Stimulated activated CD4-positive, alpha-beta T cell treated with anti-CD3 and anti-CD28 coated beads, TNF-alpha, amount 100 ng/mL, for 1 hour (primary cell): ENCODE measurements at places on chromosomes 12 and 14.

DNA sequence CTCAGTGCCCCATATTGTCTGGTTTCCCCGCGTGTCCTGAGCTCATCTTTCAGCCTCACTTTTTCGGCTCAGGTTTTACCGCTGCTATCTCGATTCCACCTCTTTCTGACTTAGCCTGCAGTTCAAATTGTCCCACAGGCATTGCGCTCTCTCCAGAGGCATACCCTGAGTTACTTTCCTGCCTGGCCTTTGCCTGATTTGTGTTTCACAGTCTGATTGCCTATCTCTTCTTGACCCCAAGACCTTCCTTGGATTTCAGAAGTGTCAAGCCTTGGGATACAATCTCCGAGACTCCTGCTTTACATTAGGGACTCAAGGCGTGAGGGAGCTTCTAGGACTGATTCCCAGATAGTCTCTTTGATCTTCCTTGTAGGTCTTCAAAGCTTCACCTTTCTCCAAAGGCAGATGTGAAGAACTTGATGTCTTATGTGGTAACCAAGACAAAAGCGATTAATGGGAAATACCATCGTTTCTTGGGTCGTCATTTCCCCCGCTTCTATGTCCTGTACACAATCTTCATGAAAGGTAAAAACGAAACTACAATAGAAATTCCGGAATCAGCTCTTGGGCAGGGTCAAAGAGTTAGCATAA is 629 bp downstream of the LETMD1 start:
- no peak for DNase-seq

GRCh38 chr12:46934374-46935111 is 108.7 kb upstream of the SLC38A4 start:
- DNase-seq: no peak

- DNase-seq: no peak
Observed at GRCh38 chr12:100138803-100139098, 3.9 kb downstream of the BLTP3B start.

- no peak for DNase-seq
Observed at GRCh38 chr12:117803001-117803400, 165.8 kb downstream of the KSR2 start.

- no peak for DNase-seq
Observed at GRCh38 chr12:66663611-66664010, 15.3 kb downstream of the GRIP1 start.

- DNase-seq: no peak
Observed at GRCh38 chr14:35047976-35048513, 2.0 kb downstream of the FAM177A1 start.

DNA sequence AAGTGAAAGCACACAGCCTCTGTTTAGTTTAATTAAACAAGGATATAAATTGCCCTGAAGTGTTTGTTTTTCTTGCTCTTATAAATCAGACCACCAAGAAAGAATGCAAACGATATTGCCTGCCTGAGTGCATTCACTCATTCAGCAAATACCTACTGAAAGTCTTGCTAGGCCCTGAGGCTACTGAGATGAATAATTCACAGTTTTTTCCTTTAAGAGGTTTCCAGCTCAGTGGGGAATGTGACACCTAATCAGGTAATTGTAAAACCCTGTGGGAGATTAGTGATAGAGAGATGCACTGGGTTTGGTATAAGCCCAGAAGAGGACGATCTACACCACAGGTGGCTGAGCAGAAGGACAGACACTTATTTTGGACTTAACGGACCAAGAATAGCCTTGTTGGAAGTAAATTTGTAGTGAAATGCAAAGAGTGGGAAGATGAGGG is 151.4 kb downstream of the SLC35F4 start:
- DNase-seq: no peak

- DNase-seq: no peak
Observed at GRCh38 chr14:26319139-26319864, 278.5 kb downstream of the NOVA1 start.

DNA sequence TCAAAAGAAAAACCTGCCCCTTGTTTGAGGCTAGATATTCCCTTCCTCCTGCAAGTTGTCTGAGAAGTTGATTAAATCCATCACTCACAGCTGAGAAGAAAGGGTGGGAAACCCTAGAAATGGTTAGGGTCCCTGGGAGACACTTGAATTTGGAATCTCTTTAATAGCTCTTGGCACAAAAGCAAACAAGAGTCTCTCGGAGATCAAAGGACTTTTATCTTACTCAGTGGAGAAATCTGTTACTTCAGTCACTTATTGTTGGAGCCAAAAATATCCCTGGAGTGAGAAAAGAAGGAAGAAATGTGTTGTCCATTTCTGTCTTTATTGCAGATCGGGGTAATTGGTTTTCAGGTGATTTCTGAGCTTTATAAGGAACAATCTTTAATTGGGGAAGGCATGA is 47.0 kb downstream of the TMEM132C start:
- DNase-seq: no peak

DNA sequence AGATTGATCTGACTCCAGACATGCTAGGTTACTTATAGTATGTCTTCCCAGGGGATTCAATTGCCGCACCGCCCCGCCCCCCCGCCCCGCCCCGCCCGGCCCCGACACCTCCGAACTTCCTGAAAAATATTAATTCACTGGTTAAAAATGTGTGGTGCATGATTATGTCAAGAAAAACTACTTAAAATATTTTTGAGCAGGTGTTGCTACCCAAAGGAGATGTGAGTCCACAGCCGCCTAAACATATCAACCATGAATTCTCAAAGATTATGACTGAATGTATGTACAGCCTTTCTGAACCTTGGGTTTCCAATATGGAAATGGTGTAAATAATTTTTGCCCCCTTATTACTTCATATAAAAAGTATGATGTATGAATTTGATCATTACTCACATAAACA is 2.7 kb upstream of the RIMKLB start:
- DNase-seq: no peak

DNA sequence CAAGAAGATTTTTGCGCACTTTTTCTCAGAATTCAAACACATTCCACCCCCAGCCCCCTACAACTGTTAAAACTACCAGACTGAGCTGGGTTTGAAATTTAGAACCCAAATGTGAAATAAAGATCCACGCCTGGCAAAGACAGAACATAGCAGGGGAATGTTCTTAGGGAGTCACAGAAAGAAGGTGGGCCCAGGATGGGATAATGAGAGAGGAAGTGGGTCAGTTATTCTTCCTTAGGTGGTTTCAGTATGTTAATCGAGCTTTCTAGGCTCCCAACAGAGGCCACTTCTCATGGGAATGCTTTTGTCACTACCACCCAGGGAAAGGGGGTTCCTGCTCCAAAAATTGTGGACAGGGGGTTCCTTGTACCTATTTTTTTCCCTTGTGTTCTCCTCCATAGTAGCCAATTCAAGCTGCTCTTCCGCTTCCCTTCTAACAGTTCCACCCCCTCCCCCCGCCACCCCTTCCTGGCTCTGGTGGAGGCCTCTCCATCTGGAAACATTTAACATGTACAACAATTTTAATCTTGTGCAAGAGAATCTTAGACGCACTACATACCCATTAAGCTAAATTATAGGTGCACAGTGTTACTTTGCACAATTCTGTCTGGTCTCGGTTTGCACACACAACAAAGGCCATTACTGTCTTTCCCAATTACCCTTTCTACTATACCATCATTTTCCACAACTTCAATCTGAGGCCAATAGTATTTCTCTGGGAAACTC is 218.1 kb downstream of the MON2 start:
- DNase-seq: no peak

DNA sequence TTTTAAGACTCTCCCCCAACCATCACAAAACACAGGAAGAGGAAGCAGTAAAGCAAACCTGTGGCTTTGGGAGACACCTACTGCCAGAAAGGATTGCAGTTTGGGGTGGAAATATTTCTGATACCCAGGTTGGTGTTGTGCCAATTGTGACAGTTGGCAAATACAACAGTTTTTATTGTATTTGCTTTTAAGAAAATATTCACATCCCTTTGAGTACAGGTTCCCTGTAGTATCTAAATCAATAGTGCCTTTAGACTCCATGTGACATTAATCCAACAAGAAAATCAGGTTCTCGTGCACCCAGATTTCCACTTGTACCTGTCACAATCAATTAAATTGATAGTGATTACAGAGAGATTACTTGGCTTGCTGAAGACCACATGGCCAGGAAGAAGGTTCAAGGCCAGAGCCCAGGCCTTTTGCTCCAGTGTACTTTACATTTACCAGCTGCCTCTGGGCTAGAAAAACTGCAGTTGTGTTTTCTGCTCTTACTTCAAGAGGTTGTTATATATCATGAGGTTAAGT is 361.2 kb downstream of the ATP23 start:
- no peak for DNase-seq

- no peak for DNase-seq
Observed at GRCh38 chr14:94867946-94868771, 98.2 kb upstream of the GSC start.

DNA sequence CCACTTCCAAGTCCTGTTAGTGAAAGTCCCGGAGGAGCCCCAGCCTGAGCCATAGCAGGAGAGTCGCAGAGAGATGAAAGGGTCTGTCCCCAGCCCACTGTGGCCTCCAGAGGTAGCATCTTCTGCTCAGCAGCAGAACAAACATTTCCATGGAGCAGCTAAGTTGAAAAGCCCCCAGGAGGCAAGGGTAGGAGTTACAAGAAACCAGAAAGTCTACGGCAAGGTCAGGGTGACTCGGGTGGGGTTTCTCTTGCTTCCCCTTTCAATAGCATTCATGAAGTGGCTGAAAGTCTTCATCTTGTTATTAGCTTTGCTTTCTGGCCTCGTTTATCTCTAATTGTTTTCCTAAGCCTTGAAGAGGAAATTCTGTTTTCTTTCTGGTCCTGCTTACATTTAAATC is 151.2 kb upstream of the DIO3 start:
- no peak for DNase-seq

DNA sequence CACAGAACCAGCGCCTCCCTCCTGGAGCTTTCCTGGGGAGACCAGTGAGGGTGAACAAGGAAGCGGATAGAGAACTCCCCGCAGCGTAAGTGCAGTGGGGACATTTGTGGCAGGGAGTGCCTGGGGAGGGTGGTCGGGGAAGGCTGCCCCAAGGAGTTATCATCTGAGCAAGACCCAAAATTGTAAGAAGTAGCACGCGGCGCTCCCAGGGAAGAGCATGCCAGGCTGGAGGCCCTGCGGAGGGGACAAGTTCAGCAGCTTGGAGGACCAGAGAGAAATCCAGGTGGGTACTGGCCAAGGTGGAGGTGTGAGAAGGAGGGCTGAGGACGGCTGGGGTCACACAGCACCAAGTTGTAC is 46.2 kb upstream of the RIMBP2 start:
- DNase-seq: no peak

DNA sequence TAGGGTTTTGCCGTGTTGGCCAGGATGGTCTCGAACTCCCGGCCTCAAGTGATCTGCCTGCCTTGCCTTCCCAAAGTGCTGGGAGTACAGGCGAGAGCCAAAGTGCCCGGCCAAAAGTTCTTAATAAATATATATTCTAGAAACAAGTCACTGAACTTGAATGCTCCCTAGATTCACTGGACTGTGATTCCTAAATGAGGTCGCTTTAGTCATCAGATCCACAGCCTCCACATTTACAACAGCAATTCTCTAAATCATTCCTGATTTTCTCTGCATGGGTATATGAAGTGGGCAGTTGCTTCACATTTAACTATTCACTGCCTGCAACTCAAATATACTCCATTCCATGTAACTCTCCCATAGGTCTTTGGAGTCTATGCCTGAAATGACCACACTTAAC is 813.0 kb downstream of the GALC start:
- DNase-seq: no peak

DNA sequence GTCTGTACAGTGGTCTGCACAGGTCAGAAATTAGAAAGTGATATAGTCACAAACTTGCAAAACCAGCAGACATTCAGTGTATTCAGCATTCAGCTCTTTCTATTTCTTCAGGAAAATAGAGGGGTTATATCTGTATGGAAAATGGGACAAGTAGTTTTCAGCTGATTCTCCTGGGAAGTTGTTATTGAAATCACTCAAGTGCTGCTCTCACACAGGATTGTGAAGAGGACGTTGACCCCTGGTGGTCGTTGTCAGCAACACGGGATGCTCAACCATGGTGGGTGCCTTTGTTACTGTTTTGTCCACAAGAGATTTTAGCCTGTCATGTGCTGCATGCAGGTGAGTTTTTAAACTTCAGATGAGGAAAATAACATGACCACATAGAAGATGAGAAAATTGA is 981.8 kb downstream of the TMEM121 start:
- no peak for DNase-seq

- no peak for DNase-seq
Observed at GRCh38 chr14:67170660-67171059, 18.6 kb upstream of the GARIN2 start.

- no peak for DNase-seq
Observed at GRCh38 chr12:29167988-29168387, 18.9 kb downstream of the FAR2 start.

DNA sequence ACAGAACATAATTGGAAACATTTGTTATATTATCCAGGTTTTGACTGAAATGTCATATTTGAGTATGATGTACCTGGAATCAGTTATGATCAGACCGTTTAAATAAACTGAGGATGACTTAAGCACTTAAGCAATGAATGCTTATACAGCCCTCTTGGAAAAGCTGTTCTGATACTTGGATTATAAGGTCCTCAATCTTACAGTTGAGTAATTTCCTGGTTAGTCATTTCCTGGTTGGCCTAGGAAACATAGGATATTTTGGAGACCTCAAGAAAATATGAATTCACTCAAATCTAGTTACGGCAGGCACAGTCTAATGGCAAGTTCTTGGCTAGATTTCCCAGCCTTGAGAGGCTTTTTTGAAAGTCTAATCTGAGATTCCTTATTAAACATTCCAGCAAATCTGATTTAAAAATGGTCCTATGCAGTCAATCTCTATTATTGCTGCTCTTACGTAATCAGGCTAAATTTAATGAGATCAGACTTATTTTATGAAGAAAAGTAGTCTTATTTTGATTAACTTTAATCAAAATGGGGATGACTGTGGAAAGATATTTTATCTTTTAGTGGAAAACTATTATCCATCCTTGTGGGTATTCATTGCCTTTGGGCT is 447.2 kb downstream of the SNAPC1 start:
- DNase-seq: no peak

GRCh38 chr14:101564819-101565698 is 3.8 kb downstream of the DIO3 start:
- no peak for DNase-seq

- DNase-seq: no peak
Observed at GRCh38 chr12:112447106-112447505, 28.4 kb downstream of the PTPN11 start.
